ENCODE measurements at places on chromosomes 12 and 14. TPM values are rescaled to one million over a fixed set of nuclear protein-coding genes. Genes with fewer than 3 reads are reported as not detected.

DNA sequence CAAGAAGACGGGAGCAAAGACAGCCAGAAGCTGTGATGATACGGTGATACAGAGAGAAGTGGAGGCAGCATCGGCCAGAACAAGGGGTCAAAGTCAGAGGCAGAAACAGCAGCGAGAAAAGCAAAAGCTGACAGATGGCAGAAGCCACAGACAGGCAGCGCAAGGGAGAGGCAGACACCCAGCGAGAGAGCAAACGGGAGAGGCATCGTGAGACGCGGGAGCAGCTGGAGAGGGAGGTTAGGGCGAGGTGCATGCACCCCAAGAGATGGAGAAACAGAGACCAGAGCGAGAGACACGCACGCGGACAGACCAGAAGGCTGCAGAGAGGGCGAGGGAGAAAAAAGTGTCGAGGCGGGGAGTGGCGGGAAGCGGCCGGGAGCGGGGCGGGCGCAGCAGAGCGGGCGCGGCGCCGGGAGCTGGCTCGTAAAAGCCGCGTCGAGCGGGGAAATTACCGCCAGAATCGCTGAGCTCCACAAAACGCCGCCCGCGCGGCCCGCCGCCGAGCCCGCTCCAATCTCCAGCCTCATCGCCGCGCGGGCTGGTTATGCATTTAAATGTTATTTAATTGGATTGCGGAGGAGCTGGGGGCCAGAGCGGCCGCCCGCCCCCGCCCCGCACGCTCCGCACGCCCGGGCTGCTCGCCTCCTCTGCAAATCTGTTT lies 15.6 kb downstream of the SMUG1 start:
- H3K36me3 ChIP-seq, result no peaks in the 10 kb centered on the region
- H3K27me3 ChIP-seq, result peaks cover 34% of the 10 kb centered on the region
- H3K27ac ChIP-seq, result no peak overlapping the region

DNA sequence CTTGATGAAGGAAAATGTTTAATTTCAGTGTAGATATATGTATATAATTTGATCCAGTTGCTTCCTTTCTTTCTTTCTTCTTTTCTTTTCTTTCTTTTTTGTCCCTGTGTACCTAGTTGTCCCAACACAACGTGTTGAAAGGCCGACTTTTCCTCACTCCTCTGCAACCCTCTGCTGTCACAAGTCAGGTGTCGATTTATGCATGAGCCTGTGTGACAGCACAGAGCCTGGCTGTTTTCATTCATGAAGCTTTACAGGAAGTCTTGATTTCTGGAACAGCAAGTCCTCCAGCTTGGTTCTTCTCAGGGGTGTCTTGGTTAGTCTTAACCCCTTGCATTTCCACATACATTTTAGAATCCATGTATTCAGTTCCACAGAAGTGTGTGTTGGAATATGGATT lies 88.1 kb downstream of the PPP2R5C start:
- H3K4me1 ChIP-seq, result peaks cover 54% of the 10 kb centered on the region
- H3K27ac ChIP-seq, result no peak overlapping the region
- H3K4me3 ChIP-seq, result no peak overlapping the region
- H3K27me3 ChIP-seq, result no peaks in the 10 kb centered on the region
- no peak for DNase-seq

- peak overlapping the region; percentile 97 for H3K27ac ChIP-seq
- DNase-seq, result no peak
- peaks cover 69% of the 10 kb centered on the region for H3K4me1 ChIP-seq
- H3K36me3 ChIP-seq, result peaks cover 9% of the 10 kb centered on the region
These were observed 15.2 kb downstream of the SCNN1A start for GRCh38 chr12:6360080-6360571.

Gene FSCB
- total RNA-seq, result 0.12 TPM

Gene MIP
- not detected for total RNA-seq

Gene SERPINA1
- total RNA-seq, result 994 TPM

All from lower lobe of right lung (tissue), 2 donors.